ENCODE measurements at places on chromosomes 11 and 22. TPM values are rescaled to one million over a fixed set of nuclear protein-coding genes. Genes with fewer than 3 reads are reported as not detected.

Gene FXYD2
- total RNA-seq, result 5.0 TPM

Gene STK33
- 14.9 TPM for total RNA-seq

Gene PELI3
- 5.0 TPM for total RNA-seq

Gene JAML
- total RNA-seq, result not detected

Gene HEPN1
- not detected for total RNA-seq

Gene POTEH
- not detected for total RNA-seq

Gene OR52B6
- total RNA-seq, result not detected

Gene UPK3A
- not detected for total RNA-seq

Gene PHF21A
- total RNA-seq, result 12.0 TPM

Gene OR52B2
- total RNA-seq, result not detected

Measured in kidney epithelial cell (primary cell).